ENCODE measurements at places on chromosomes 2 and 18.

- DNase-seq: no peak
Observed at GRCh38 chr18:40371673-40372072, 1583.4 kb upstream of the PIK3C3 start.

DNA sequence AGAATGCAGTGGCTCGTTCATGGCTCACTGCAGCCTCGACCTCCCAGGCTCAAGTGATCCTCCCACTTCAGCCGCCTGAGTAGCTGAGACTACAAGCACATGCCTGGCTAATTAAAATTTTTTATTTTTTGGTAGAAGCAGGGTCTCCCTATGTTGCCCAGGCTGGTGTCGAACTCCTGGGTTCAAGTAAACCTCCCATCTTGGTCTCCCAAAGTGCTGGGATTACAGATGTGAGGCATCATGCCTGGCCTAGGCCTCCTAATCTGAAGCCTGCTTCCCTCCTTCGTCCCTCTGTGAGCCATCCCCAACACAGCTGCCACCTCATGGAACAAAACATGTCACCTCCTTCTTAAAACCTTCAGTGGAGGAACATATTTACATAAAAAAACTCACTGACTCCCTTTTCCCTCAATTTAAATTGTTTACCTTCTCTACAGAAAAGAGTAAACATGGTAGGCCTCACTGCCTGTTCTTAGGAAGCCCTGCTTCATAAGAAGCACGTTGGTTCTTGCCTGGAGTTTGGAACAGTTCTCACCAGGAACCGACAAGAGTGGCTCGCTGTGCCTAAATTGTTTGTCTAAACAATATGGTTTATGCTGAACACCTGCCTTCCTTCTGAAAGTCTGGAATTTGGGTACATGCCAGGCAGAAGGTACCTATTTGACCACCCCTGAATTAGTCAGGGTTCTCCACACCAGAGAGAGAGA, 12.1 kb upstream of the RHOB start:
- no peak for DNase-seq

GRCh38 chr2:201507725-201508124, 56.2 kb downstream of the STRADB start:
- no peak for DNase-seq

- no peak for DNase-seq
Observed at GRCh38 chr2:201182650-201183364, at the start of gene CASP10. Gene CASP10, plus strand, starts transcription at chr2:201183141. Its CDS starts 2,637 bp downstream, at chr2:201185778.

DNA sequence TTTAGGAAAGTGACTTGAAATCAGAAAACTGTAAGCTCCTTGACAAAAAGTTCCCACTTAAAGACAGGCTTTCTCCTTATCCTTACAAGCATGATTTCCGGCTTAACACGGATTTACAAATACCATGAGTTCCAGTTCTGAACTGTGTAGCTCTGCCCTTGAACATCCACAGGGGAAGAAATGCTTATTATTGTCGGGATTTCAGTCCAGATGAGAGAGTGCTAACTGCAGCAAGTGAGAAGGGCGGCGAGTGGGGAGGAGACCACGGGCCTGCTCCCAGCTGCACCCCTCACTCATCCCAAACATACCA, 73.1 kb downstream of the LRRC30 start:
- DNase-seq: no peak

DNA sequence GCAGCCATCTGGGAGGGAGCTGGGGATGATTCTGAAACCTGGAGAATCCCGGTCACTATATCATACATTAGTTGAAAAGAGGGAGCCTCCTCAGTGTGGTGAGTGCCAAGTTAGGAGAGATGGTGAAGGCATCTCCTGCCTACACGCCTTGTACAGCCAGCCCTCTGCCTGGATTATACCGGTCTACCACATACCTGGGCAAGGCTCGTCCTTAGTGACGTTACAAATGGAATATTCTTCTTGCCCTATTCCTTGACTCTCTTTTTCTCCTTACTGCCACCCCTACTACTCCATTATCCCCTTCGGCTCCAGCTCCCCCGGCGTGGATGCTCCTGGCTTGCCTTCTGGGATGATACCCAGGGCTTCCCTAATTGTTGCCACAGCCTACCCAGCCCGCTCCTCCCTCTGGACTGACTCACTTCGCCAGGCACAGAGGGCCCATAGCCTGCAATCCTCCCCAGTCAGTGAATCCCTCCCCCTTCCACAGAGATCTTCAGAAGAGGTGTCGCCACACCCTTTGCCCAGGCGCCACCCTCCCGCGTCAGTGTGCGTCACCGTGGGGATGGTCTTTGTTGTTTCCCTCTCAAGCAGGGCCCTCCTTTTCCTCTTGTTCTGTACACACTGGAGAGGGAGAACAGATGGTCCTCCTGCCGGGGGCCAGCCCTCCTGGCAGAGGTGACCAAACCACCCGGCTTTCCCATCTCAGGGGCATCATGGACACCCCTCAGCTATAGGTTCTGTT, 115.2 kb upstream of the EPAS1 start:
- DNase-seq: no peak

- no peak for DNase-seq
Observed at GRCh38 chr2:237603718-237604362, 13.3 kb upstream of the RAB17 start.

DNA sequence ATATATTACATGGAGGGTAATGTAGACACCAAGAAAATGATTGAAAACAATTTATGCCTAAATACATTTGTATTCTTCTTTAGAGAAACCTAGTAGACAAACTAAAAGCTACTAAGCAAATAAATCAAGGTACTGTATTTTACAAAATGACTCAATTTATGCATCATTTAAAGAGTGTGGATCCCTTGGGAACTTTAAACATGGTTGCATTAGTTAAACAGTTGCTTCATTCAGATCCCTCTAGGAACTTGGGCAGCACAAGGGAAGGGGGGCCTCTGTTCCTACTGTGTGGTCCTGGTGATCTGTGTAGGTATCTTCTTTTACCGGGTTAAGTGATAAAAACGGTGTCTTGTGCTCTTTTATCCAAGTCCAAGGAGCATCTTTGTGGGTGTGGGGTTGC, 31.5 kb upstream of the ATP8B1 start:
- no peak for DNase-seq

DNA sequence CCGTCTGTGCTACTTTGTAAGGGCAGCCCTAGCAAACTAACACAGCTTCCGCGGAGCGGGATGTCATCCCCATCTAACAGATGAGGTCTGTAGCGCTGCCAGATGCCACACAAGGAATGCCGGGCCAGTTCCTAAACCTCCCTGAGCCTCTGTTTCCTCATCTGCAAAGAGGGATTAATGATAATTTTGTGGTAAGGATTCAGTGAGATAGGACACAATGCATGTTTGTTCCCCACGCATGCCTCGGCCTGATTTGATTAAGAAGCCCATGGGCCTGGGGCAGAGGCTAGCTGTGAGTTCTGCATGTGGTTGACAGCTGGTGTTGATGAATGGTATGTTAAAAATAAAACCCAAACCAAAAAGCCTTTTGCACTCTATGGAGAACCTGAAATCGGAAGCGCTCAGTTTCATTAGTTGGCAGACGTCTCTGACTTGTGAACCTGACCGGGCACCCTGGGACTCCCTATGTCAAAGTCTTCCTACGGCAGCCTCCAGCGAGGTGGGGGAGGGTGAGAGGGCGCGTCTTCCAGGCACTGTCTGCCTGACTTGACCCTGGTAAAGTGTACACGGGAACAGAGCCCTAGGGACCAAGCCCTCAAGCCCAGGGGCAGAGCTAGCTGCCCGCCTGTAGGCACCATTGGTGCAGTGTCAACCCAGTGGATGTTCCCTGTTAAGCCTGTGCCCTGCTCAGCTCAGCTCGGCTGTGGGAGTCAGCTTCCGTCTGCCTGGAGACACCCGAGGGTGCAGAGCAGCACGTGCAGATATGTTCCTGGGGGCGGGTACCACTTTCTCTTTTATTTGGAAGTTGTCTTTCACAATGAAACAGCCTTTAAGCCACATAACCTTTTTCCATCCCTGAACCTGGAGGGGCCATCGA, 14.8 kb upstream of the INHBB start:
- no peak for DNase-seq

- no peak for DNase-seq
Observed at GRCh38 chr2:200302940-200303727, 3.4 kb upstream of the SPATS2L start.

GRCh38 chr18:74040008-74040407, 107.6 kb downstream of the FBXO15 start:
- no peak for DNase-seq

GRCh38 chr2:170212625-170213280, 34.8 kb downstream of the MYO3B start:
- DNase-seq: no peak

- no peak for DNase-seq
Observed at GRCh38 chr2:195810340-195811098, 153.5 kb downstream of the SLC39A10 start.

DNA sequence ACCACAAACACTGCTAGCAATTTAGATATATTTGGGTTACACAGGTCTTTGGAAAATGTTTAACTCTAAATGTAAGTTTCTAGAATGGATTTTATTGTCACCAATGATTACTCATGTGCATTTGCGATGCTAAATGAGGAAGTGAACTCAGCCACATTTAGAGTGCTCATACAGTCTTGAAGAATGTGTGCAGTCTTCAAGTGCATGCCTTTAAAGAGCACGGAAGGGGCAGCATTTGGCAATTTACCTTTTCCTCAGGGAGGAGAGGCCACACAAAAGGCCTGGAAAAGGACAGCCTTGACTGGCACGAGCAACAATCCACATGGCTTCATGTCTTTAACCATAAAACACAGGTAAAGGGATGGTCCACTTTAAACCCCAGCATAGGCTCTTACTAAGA, 78.5 kb upstream of the STK17B start:
- DNase-seq: no peak

All from thoracic aorta (tissue), 2 donors.